SHP77 (cell line): ENCODE measurements at places on chromosomes 6 and 20.

GRCh38 chr6:55405474-55406235, 78.4 kb downstream of the GFRAL start:
- DNase-seq: no peak

- no peak for DNase-seq
Measured at GRCh38 chr6:111781041-111781708, 92.1 kb downstream of the FYN start.

DNA sequence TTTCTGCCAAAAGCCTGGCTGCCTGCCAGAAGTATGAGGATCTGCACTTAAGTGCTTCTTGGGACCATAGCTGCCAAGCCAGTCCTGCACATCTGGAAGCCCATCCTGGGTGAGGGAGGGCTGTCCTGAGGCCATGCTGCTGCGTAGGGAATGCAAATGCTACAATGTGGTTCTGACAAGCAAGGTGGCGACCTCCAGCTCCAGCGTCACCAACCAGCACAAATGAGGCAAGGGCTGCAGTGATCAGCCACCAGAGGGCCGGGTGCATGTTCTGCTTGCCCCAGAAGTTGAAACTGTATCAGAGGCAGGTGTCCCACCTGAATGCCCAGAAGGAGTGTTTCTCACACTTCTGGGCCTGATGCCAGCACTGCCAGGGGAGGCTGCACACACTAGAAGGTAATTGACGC, 99.1 kb upstream of the KCNQ5 start:
- peak; percentile 57 for DNase-seq

DNA sequence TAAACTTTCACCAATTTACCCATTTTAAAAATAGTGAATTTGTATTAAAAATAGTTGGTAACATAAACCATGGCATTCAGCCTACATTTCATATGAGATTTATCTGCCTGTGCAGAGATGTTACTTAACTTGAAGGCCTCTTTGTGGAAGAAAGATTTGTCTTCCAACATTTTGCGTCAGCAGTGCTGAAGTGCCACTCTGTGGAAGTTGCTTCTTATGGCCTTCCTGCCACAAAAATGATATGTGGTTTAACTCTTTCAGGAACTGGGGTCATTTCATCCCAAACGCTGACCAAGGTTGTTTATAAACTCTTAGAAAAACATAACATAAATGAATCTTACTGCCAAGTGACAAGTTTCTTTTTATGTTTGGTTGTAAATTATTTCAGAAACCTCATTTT, 246.8 kb downstream of the ARID1B start:
- DNase-seq: no peak

DNA sequence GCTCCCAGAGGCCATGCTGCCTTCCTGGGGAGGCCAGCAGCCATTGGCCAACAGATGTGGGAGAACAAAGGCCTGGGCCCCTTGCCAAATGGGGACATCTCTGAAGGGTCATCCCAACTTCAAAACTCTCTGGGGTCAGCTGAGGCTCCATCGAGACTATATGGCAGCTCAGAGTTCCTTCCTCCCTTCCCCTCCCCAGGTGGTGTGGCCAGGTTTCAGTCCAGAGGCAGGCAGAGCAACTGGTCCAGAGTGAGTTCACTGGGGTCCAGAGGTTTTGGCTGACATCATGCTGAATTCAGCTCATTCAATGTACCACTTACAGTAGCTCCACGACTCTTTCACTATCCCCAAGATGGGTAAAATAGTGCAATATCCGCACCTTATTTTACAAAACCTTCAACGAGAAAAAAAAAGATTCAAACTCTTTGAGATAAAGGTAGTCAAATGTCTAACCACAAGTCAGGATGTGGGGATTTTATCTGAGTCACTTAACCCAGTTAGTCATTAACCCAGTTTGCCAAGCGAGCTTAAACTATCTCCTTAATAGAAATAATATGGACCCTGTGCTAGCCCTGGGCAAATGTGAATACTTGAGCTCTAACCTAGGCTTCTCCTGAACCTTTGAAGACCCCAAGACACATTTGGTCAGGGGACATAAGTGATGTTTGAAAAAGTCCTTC, 108.4 kb upstream of the PLEKHG1 start:
- DNase-seq: no peak

GRCh38 chr20:56088375-56088774, 83.1 kb upstream of the CBLN4 start:
- DNase-seq: no peak

DNA sequence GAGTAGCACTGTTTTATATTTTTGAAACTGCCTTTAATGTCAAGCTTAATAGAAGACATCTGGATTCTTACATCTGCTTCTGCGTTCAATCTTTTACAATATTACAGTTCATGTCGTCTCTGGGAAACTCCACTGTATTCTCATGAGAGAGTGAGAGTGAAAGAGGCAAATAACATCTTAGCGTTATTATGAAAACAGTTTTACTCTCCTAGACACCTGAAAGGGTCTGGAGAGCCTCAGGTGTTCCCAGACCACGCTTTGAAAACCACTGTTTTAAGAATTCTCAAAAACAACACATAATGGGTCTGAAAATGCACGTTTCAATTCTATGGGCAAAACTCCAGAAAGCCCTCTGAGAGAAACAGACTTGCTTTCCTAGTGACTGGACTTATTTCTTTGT, 63.3 kb downstream of the ARHGAP18 start:
- no peak for DNase-seq

- no peak for DNase-seq
Measured at GRCh38 chr6:17633465-17634188, 33.5 kb downstream of the FAM8A1 start.

GRCh38 chr20:58407201-58407873, 18.3 kb downstream of the VAPB start:
- no peak for DNase-seq

DNA sequence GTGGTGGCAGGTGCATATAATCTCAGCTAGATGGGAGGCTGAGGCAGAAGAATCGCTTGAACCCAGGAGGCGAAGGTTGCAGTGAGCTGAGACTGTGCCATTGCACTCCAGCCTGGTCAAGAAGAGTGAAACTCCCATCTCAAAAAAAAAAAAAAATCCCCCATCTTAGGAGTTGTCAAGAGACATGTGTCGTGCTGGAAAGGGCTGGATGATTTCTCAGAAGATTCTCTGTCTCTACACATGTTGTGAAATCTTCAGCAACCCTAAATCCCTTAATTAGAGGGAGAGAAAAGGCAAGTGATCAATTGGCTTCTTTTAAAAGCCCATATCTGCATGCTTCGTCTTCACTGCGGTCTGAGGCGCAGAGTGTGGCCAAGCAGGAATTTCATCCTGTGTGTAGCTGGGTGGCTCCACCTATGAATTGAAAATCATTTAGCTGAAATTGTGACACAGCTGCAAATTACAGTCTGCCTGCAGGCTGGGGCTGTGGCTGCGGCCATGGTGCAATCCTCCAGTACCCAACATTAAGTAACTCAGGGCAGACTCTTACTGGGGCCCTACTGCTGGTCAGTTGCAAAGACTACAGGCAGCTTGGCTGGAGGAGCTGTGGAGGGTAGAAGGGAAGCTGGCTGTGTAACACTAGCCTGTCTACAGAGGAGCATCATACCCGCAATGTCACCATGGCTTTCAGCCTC, 3.2 kb upstream of the TGM3 start:
- DNase-seq: no peak

- peak; percentile 91 for DNase-seq
Measured at GRCh38 chr20:63628246-63628975, 1.5 kb upstream of the GMEB2 start.
